ENCODE measurements at places on chromosomes 4 and X.

GRCh38 chrX:115525486-115525885 lies 35.5 kb upstream of the PLS3 start:
- no peak for DNase-seq

DNA sequence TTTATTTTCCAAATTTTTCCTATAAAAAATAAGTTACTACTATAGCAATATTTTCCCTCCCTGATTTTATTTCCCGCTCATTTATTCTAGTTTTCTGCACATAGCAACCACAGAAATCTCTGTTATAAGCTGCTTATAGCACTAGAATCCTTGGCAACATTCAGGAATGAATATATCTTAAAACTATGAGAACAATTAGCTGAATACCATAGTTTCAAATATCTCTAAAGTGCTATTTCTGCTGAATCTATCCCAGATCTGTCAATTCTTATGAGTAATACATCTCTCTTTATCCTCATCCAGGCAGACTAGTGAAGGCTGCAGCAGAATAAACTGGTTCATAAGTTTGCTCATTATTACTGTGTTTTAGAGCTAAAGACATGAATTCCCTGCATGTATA lies 622.9 kb upstream of the DIPK2B start:
- DNase-seq: no peak

GRCh38 chr4:158770671-158771070 lies 1.8 kb downstream of the FNIP2 start:
- no peak for DNase-seq

GRCh38 chr4:108861334-108861733 lies 98.5 kb upstream of the ETNPPL start:
- peak; percentile 12 for DNase-seq

DNA sequence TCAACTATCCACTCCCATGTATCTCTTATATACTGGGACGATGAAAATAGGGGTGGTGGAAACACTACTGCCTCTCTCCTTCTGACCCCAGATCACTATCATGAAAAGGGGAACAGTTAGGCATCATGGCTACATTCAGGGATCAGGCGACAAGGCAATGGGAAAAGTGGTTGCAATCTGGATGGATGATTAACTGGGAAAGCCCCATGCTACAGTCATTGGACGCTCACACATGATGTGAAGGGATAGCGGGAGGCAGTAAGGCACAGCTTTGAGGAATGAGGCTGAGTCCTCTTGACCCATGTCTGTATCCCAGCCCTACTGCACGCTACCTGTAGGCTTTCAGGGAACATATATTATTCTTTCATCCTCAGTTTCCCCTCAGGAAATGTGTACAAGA lies 10.2 kb downstream of the GASK1B start:
- DNase-seq: no peak

DNA sequence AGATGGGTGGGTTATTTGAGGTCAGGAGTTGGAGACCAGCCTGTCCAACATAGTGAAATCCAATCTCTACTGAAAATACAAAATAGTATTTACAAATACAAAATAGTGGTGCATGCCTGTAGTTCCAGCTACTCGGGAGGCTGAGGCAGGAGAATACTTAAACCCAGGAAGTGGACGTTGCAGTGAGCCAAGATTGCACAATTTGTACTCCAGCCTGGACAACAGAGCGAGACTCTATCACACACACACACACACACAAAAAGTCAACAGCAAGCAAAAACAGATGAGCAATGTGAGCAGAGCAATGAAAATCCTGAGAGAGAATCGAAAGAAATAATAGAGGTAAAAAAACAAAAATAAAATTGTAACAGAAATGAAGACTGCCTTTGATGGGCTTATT lies 168.8 kb downstream of the PCDH18 start:
- no peak for DNase-seq

DNA sequence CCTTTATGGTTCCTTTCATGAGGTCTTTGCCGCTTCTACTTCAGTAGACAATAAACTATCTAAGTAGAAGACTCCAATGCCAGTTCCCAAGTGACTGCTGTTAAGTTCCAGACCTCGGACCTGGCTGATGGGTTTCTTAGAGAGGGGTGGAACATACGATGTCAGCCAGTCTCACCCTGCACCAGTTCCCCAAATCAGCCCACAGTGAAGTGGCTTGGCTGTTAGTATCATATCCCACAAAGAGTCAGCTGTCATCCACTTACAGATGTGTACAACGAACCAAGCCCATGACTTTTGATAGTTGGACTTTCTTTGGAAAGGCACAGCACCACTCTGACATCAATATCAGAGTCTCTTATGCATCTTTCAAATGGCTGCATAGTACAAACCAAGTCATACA lies 8.1 kb upstream of the KLHL34 start:
- no peak for DNase-seq

GRCh38 chrX:110026099-110026844 lies 23.4 kb downstream of the TMEM164 start:
- DNase-seq: no peak

GRCh38 chr4:94961420-94961819 lies 203.7 kb downstream of the BMPR1B start:
- no peak for DNase-seq

DNA sequence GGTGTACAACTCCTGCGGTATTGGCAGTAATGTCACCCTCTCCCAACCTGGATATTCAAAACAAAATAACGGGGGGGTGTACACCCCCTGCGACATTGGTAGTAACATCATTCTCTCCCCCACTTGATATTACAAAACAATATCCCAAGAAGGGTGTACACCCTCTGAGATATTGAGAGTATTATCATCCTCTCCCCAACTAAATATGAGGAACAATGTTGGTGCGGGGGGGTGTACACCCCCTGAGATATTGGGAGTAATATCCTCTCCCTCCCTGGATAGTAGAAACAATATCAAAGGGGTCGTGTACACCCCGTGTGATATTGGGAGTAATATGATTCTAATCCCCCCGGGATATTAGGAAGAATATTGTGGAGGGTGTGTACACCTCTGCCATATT lies 71.4 kb upstream of the ADGRA3 start:
- DNase-seq: no peak

DNA sequence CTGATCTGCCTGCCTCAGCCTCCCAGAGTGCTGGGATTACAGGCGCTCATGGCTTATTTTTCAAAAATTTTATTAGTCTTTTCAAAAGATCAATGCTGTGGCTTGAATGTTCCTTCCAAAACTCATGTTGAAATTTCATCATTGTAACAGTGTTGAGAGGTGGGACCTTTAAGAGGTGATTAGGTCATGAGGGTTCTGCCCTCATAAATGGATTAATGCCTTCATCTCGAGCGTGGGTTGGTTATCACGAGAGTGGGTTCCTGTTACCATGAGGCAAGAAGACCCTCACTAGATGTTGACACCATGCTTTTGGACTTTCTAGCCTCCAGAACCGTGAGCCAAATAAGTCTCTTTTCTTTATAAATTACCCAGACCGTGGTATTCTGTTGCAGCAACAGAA lies 30.3 kb downstream of the EIF2S3 start:
- DNase-seq: no peak

- no peak for DNase-seq
These were observed 37.5 kb upstream of the BRS3 start for GRCh38 chrX:136450050-136450830.

- DNase-seq: no peak
These were observed 17.0 kb upstream of the TMEM154 start for GRCh38 chr4:152696764-152697261.

GRCh38 chrX:141701072-141701471 lies 2.5 kb upstream of the SPANXD start:
- no peak for DNase-seq

DNA sequence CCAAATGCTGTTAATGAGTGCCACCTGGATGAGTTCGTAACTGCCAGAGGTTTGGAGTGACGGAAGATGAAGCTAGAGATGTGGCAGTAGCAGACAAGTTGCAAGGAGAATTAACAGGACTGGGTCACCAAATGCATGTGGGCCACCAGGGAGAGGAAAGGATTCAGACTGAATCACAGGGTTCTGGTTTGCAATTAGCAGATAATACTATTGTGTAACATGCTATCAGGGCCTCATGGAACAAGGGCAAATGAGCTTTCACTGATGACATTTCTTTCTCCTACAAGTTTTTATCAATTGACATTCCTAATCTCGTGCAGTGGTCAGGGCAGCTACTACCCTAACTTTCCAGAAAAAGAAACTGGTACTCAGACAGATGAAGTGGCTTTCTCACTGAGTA lies 21.4 kb downstream of the GAB3 start:
- DNase-seq: no peak

- no peak for DNase-seq
These were observed 16.6 kb downstream of the DCUN1D4 start for GRCh38 chr4:51859476-51860031.

DNA sequence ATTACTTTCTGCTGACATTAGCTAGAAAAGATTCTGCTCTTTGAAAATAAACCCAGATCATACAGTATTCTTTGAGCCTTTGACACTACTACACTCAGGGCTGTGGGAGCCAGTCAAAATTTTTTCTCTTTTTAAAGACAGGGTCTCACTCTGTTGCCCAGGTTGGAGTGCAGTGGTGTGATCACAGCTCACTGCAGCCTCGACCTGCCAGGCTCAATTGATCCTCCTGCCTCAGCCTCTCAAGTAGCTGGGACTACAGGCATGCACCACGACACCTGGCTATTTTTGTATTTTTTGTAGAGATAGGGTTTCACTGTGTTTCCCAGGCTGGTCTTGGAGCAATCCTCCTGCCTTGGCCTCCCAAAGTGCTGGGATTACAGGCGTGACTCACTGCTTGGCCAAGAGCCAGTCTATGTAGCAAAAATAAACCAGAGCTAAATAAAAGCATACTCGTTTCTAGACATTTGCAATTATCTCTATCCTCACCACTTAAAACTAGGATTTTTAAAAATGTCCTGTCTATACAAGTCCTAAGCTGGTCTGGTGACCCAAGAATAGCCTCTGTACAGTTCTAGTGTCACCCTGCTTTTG lies 43.2 kb downstream of the AKAP4 start:
- DNase-seq: no peak

DNA sequence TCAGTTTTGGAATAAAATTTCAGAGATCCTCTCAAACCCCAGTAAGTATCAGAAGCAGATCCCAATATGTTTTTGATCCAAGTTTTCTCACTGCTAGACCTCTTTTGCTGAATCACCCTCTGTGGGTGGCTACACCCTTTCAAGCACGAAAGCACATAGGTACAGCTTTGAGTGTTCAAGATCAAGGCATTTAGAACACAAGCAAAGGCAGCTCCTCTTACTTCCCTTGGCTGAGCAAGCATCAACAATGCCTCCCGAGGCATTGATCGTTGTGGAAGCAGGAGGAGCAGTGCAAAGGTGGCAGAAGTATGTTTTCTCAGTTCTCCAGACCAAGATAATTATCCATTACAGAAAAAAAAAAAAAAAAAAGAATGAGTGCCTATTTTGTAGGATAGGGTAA lies 72.0 kb upstream of the TSPAN7 start:
- DNase-seq: no peak

- no peak for DNase-seq
These were observed 11.0 kb downstream of the INTU start for GRCh38 chr4:127643791-127644190.

- no peak for DNase-seq
These were observed 735.8 kb downstream of the RPA4 start for GRCh38 chrX:97619499-97619898.

DNA sequence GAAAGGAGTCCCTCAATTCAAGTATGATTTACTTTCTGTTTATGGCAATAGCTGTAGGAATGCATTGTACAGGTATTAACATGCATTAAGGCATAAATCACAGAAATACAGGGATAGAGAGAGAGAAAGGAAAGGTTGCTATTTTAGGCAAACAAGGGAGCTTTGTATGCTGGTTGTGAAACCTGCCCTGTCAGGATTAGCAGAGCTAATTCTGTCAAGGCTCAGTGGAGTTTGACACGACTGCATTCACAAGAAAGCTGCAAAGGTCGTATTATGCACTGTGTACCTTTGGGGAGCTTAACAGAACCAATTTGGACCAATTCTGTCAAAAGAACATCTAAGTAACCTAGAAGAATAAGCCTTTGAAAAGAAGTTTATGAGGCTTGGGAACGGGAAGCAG lies 239.3 kb downstream of the GRIA2 start:
- DNase-seq: no peak

- no peak for DNase-seq
These were observed 8.3 kb upstream of the NAP1L5 start for GRCh38 chr4:88705805-88706492.

DNA sequence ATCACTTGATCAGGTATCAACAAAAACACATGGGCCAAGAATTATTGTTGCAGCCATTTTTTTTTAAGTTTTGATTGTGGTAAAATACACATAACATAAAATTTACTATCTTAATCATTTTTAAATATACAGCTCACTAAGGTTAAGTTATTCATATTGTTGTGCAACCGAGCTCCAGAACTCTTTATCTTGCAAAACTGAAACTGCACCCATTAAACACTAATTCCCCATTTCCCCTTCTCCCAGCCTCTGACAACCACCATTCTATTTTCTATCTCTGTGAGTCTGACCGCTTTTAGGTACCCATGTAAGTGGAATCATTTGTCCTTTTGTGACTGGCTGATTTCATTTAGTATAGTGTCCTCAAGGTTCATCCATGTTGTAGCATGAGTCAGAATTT lies 126.2 kb upstream of the NDP start:
- no peak for DNase-seq

DNA sequence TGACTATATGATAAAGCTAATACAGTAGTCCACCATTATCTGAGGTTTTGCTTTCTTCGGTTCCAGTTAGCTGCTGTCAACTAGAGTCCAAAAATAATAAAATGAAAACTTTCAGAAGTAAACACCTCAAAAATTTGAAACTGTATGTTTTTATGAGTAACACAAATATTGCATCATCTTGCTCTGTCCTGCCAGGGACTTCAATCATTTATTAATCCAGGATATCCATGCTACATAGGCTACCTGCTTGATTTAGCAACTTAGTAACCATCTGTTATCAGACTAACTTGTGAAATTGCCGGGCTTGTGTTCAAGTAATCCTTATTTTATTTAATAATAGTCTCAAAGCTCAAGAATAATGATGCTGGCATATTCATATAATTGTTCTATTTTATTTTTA lies 1537.8 kb upstream of the PABPC4L start:
- DNase-seq: no peak

DNA sequence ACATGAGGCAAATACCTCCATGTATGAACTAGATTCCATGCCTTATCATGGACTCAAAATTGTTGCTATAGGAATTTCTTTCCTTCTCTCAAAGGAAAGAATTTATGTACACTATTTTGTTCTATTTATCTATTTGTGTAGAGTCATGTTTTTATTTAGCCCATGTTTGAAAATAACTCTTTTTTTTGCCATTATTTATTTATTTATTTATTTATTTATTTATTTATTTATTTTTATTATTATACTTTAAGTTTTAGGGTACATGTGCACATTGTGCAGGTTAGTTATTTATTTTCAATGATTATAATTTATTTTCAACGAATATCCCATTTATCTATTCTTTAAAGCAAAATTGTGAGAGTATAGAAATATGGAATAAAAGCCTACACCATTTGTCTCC lies 177.9 kb downstream of the MAGEE1 start:
- no peak for DNase-seq

DNA sequence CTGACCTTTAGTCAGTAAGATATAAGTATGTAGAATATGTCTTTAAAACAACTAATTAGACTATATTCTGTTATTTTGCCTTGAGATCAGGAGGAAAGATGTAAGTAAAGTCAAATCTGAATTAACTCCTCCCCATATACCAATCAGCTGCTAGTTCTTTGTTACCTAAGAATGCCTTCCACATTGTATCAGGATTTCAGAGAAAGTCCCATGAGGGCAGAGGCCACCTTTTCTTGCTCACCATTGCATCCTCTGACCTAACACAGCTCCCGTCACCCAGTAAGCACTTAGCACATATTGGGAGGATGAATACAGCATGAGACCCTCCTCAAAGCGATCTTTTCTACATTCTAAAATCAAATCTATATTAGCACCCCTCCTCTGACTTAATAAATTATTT lies 87.0 kb downstream of the COL25A1 start:
- no peak for DNase-seq

Data from renal cortex interstitium (tissue), 15 donors.